Keratinocyte (primary cell): ENCODE measurements at places on chromosomes 1 and 21. TPM values are rescaled to one million over a fixed set of nuclear protein-coding genes. Genes with fewer than 3 reads are reported as not detected.
A peak's percentile ranks its signal among the peaks of the same experiment; 100 is the strongest.

DNA sequence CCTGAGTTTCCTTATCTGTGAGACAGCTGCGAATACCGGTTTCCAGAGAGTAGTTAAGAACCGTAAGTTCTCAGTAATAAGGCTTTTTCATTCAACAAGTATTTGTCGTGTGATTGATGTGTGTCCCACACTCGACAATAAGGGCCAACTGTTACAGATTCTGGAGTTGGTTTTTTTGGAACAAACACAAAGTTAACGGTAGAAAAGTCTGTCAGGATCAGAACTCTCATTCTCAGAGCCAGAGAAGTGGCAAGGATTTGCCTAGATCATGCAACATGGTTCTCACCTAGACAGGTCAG lies 837 bp downstream of the NUDC start:
- DNase-seq: no peak
- peaks cover 19% of the 10 kb centered on the region for H3K36me3 ChIP-seq
- peak overlapping the region; percentile 89 for H3K4me3 ChIP-seq
- peaks cover 15% of the 10 kb centered on the region for H3K4me1 ChIP-seq

GRCh38 chr1:156897078-156897825 lies 3.7 kb downstream of the PEAR1 start:
- peak overlapping the region; percentile 97 for H3K27ac ChIP-seq
- H3K4me3 ChIP-seq: no peak overlapping the region
- DNase-seq: no peak

DNA sequence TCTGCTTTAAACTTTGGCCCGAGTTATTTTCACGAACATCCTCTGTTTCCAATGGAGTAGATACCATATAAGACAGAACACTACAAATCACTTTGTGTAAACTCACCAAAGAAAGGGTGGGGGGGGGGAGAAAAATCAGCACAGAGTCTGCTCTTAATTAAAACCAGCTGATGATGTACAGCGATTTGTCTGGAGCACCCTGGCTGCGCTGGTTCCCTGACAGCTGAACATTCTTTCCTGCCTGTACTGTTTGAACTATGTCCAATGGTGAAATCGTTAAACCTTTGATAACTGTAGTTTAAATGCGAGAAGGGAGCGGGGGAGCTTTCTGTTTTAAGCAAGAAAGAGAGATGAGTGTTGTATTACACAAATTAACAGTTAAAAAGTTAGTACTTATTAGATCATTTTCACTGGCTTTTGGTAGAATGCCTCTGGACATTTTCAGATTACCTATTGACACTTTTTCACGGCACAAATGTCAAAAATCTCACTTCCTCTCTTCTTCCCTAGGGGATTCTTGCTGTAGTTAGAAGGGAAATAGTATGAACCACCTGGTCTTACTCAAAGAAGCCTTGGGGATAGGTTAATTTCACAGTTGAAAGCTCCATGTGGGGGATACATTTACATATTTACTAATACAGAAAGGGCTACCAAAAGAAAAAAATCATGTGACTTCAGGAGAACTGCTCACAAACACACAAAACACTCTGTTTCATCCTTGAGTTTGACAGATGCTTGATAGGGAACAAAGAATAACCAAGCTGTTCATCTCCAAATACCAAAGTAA lies 140.2 kb upstream of the RUNX1 start:
- H3K36me3 ChIP-seq: no peaks in the 10 kb centered on the region
- H3K4me3 ChIP-seq: no peak overlapping the region
- no peaks in the 10 kb centered on the region for H3K27me3 ChIP-seq

DNA sequence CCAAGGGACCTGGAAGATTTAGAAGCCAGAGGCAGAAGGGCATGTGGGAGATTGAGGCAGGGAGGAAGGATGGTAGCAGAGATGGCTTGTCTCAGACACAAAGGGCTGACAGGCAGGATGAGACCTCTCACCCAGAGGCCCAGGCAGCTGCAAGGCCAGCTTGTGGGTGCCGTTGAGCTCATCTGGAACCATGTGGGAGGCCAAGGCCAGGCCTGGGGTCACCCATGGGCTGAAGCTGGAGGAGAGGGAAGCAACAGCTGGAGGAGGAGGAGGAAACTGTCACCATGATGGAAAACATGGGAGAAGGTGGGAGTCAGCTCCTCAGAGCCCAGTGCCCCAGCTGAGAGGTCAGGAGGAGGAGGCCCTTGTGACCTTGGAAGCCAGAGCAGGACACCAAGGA lies 6.4 kb downstream of the CRABP2 start:
- DNase-seq: no peak
- peaks cover 4% of the 10 kb centered on the region for H3K4me1 ChIP-seq
- H3K36me3 ChIP-seq: no peaks in the 10 kb centered on the region
- no peaks in the 10 kb centered on the region for H3K27me3 ChIP-seq

GRCh38 chr1:226417830-226418546 lies 10.1 kb upstream of the PARP1 start:
- no peaks in the 10 kb centered on the region for H3K4me1 ChIP-seq
- no peaks in the 10 kb centered on the region for H3K36me3 ChIP-seq
- no peak overlapping the region for H3K4me3 ChIP-seq
- no peak overlapping the region for H3K27ac ChIP-seq
- DNase-seq: no peak

GRCh38 chr1:219710529-219711194 lies 97.8 kb upstream of the ZC3H11B start:
- H3K27me3 ChIP-seq: no peaks in the 10 kb centered on the region
- no peak overlapping the region for H3K27ac ChIP-seq
- H3K36me3 ChIP-seq: no peaks in the 10 kb centered on the region
- no peak overlapping the region for H3K4me3 ChIP-seq

GRCh38 chr1:93715529-93716126 lies 34.0 kb upstream of the BCAR3 start:
- no peak overlapping the region for H3K4me3 ChIP-seq
- no peak overlapping the region for H3K27ac ChIP-seq
- no peaks in the 10 kb centered on the region for H3K36me3 ChIP-seq
- no peak for DNase-seq

- no peak for DNase-seq
- no peaks in the 10 kb centered on the region for H3K36me3 ChIP-seq
- peaks cover 13% of the 10 kb centered on the region for H3K4me1 ChIP-seq
- no peak overlapping the region for H3K4me3 ChIP-seq
- H3K27ac ChIP-seq: no peak overlapping the region
Measured at GRCh38 chr1:30664103-30664755, 59.2 kb downstream of the MATN1 start.

DNA sequence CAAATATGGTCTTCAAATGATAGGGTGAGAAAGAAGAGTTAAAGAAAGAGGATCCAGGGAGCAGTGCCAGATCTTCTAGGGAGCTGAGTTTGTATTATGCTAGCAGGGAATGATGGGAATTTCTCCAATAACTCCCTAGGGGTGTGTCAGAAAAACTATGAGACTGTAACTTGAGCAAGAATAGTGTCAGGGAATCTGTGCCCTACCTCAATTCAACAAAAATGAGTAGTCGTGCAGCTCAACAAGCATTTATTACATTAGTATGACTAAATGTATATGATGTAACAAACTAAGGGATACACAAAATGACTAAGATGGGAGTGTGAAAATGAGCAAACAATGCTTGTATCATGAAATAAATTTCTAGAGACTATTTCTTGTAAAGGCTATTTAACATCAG lies 24.2 kb downstream of the SPAG17 start:
- no peak overlapping the region for H3K27ac ChIP-seq
- peaks cover 18% of the 10 kb centered on the region for H3K4me1 ChIP-seq
- H3K4me3 ChIP-seq: no peak overlapping the region
- H3K36me3 ChIP-seq: no peaks in the 10 kb centered on the region
- DNase-seq: no peak

DNA sequence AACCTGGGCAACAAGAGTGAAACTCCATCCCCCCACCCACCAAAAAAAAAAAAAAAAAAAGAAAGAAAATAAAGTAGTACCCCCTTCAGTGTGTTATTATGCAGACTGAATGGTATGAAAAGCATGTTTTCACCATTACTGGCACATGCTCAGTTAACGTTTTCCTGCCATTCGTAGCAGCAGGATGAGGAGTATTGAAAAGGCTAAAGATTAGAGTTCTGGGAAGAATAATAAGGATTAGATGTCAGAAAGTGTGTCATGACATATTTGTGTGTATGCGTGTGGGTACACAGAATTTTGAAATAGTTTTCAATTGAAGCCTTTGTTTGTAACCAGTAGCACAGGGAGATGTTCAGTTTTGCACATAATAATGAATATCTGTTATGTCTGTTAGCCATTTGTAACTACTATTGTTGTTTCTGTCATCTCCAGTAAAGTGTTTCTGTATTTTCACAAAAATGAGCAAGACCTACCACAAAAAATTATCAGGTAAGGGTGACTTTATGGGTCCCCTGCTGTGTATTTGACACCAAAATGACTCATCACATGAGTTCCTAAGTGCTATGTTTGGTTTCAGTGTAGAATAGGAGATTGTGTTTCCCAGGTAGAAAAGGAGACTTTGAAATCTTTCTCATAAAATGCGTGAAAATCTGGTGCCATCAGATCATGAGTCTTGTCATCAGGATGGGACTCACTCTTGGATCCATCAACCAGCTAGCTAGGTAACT lies 358.9 kb downstream of the DISC1 start:
- H3K36me3 ChIP-seq: no peaks in the 10 kb centered on the region
- H3K27me3 ChIP-seq: no peaks in the 10 kb centered on the region
- no peaks in the 10 kb centered on the region for H3K4me1 ChIP-seq
- DNase-seq: no peak
- H3K4me3 ChIP-seq: no peak overlapping the region
- no peak overlapping the region for H3K27ac ChIP-seq

- no peaks in the 10 kb centered on the region for H3K27me3 ChIP-seq
- no peaks in the 10 kb centered on the region for H3K36me3 ChIP-seq
- peaks cover 9% of the 10 kb centered on the region for H3K4me1 ChIP-seq
- no peak for DNase-seq
Measured at GRCh38 chr1:220797553-220797952, 10.8 kb downstream of the MTARC1 start.

DNA sequence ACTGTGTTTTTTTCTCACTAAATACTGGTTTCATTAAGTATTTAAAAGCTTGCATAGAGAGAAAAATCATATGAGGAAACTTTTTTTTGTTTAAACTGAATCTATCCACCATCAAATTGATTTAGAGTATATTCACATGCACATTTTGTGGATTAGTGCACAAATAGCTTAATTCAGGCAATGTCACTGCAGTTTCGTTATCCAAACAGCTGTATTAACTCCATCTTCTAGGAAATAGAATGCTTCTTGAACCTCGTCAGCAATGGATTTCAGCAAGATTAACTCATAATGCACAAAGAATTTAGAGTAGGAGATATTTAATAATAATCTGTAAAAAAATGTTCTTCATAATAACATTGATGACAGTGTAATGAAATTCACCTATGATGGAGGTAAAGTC lies 37.5 kb downstream of the NEXN start:
- no peaks in the 10 kb centered on the region for H3K27me3 ChIP-seq
- H3K36me3 ChIP-seq: no peaks in the 10 kb centered on the region
- H3K4me1 ChIP-seq: no peaks in the 10 kb centered on the region
- no peak overlapping the region for H3K27ac ChIP-seq

DNA sequence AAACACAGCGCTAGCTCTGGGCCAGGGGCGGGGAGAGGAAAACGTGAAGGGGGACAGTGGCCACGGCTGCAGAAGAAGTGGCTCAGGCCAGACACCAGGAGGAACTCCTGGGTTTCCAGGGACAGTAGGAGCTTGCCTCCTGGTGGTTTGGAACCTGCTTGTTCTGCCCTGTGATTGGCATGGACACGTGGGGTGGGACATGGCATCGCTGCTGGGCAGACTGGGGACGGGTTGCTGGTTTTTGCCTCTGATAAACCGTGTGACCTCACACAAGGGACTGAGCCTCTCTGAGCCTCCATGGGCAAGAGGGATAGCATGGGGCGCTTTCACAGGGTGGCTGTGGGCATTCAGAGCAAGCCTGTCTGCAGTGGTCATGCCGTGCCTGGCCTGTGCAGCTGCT lies 7.5 kb upstream of the PLCH2 start:
- H3K4me3 ChIP-seq: no peak overlapping the region
- H3K27ac ChIP-seq: no peak overlapping the region

- no peak overlapping the region for H3K4me3 ChIP-seq
- H3K27ac ChIP-seq: no peak overlapping the region
- no peaks in the 10 kb centered on the region for H3K36me3 ChIP-seq
- no peak for DNase-seq
- no peaks in the 10 kb centered on the region for H3K4me1 ChIP-seq
- H3K27me3 ChIP-seq: no peaks in the 10 kb centered on the region
Measured at GRCh38 chr1:76190749-76191424, 116.3 kb downstream of the ST6GALNAC3 start.

DNA sequence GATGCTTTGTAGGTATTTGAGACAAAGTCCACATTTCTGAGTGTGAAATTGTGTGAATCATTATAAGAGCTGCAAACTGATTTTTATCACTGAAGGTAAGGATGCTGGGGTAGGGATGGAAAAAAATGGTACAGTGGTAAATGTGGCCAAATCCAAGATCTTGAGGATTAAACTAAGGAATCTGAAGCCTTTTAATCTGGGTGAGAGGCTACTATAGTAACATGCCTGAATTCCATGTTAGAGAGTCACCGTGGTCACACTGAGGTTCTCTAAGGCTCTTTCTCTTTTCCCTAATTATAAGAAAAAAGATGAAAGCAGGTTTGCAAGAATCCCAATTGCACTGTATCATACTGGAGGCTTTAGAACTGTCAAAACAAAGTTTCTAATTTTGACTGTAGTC lies 17.6 kb downstream of the PTGER3 start:
- H3K4me3 ChIP-seq: no peak overlapping the region
- H3K27me3 ChIP-seq: no peaks in the 10 kb centered on the region
- no peak overlapping the region for H3K27ac ChIP-seq
- H3K4me1 ChIP-seq: no peaks in the 10 kb centered on the region
- no peaks in the 10 kb centered on the region for H3K36me3 ChIP-seq
- no peak for DNase-seq

Gene KLHDC9
- polyA plus RNA-seq: 0.32 to 0.73 TPM (median 0.54 TPM) in 3 replicates

Gene CLCA4
- 0.59 to 6.1 TPM (median 1.5 TPM) in 3 replicates for polyA plus RNA-seq

Gene UBAP2L
- 118 to 198 TPM (median 161 TPM) in 3 replicates for polyA plus RNA-seq

Gene ELAPOR1
- polyA plus RNA-seq: 0.21 to 0.36 TPM (median 0.24 TPM) in 3 replicates

Gene LRRC38
- polyA plus RNA-seq: 0.03 TPM in 1 of 3 replicates, not detected in the others

Gene TFF1
- polyA plus RNA-seq: not detected in 3 replicates

Gene SLC5A9
- 0.08 TPM in 1 of 3 replicates, not detected in the others for polyA plus RNA-seq

Gene CXADR
- polyA plus RNA-seq: 35.5 to 42.6 TPM (median 37.3 TPM) in 3 replicates

Gene TSPEAR
- polyA plus RNA-seq: 0.07 to 0.12 TPM in 2 of 3 replicates, not detected in the other

Gene LENEP
- not detected in 3 replicates for polyA plus RNA-seq

Gene SLC9C2
- not detected in 3 replicates for polyA plus RNA-seq
